ENCODE measurements at places on chromosomes 16 and 17.

GRCh38 chr16:56600398-56600999 lies 7.9 kb upstream of the MT2A start:
- DNase-seq = no peak

DNA sequence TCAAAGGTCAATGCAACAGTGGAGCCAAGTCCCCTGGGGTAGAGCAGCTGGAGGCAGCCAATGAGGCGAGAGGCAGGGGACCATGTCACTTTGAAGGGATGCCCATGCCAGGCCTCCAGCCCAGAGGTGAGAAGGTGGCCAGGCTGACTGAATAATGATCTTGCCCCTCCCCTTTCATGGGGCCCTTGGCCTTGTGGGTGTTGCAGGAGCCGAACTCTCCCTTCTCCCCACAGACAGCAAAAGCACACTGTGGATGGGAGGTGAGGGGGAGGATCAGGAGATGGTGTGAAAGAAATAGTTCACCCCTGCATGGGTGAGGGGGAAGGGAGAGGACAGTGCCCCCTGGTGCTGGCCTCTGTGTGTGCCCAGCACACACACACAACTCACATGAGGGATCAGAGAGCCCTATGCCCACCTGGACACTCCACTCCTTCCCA lies 15.8 kb upstream of the TBX21 start:
- DNase-seq = no peak

DNA sequence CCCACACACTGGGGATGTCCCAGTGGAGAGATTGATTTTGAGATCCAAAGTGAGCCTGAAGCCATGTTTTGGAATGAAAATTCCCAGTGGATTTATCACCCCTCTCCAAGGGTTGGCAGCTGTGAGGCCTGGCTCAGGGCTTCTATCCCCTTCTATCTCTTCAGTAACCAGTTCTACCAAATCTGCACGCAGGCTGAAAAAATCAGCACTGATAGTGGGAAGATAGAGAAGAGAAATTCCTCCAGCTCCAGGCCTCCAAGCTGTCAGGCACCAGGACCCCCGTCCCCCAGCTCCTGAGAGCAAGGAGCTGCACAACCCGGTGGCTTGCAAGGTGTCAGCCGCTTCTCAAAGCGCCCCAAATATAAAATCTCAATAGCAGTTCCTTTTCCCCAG lies 1.0 kb downstream of the FLOT2 start:
- DNase-seq = no peak

DNA sequence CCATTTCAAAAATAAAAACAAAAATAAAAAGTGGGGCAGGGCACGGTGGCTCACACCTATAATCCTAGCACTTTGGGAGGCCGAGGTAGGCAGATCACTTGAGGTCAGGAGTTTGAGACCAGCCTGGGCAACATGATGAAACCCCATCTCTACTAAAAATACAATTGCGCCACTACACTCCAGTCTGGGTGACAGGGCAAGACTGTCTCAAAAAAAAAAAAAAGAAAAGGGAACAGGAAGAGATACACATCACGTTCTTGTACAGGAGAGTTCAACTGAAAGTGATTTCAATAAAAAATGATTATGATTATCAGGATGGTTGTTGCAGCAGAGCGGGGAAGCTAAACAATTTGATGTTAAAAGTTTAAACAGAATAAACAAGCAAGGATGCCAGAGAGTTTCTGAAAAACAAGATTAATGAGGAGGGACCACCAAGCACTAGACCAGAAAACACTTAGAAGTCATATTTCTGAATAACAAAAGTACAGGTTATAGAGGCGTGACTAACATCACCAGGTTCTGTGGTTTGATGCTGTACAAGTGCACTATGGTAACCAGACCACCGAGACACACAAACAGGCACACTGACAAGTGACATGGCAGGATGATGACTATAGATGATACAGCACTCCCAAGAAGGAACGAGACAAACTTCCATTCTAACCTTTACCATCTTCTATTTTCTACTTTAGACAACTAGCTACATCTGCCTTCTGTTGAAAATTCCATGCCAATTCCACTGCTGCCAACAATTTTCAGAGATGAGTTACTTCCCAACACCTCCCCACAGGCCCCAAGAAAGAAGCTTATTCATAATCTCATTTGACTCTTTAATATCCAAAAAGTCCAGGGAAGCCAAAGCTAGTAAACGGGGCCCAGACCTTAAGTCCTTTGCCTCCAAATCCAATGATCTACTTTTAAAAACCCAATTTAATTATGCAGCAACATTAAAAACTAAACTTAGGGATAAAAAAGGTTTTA lies 11.8 kb downstream of the DNAJA2 start:
- DNase-seq = no peak

GRCh38 chr16:1244881-1245280 lies 4.4 kb downstream of the TPSAB1 start:
- no peak for DNase-seq

- DNase-seq = no peak
These were observed 8.9 kb upstream of the TMEM101 start for GRCh38 chr17:44023545-44024270.

DNA sequence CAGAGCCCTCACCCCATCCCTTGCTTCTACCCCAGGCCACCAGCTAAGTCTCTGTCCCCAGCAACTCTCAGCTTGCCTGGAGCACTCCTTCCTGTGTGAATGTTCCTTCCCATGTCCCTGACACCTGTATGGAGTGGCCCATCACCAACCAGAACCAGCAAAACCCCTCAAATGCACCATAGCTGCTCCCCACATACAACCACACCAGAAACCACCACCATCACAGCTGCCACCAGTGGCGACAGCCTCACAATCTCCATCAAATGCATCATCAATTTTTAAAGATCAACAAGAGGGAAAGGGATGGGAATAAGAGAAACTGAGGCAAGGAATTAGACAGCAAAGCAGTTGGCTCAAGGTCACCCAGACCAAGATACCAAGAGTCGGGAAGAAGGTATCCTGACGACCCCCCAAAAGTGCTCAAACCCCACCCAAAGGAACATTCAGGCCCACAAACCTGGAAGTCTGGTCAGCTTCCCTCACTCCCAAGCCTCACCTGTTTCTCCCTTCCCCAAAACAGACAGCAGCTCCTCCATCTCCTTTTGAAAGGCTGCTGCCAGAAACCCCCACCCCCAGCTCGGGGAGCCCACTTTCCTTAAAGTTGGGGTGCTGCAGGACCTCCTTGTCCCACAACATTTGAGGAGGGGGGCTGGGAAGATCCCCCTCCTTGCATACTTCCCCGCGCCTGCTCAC lies 1.8 kb downstream of the SRCIN1 start:
- no peak for DNase-seq

GRCh38 chr16:77085981-77086380 lies 105.0 kb upstream of the MON1B start:
- DNase-seq = no peak

DNA sequence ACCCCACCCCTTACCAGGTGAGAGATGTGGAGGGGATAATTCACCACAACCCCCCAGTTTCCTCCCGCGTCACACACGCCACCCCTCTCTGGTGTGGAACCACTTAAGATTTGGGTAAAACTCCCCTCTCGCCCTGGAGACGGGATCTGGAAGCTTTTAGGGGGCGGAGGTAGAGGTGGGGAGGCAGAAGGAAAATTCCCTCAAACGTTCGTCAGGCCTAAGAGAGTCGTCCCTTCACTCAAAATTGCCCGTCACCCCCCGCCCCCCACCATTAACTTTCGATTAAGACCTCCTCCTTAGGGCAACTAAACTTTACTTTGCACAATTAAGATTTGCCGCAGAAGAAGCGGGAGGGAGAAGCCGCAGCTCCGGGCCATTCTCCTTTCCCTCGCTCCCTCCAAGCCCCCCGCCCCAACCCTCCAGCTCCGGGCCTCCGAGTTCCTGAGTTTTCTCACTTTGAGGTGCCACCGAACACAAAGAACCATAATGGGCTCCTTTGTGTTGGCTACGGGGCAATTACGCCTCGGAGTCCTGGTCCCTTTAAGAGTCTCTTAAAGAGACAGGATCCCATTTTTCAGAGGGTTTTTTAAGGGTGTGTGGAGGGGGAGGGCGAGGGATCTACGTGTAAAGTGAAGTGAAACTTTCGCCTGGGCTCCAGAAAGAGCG lies 985 bp upstream of the FZD2 start:
- no peak for DNase-seq

DNA sequence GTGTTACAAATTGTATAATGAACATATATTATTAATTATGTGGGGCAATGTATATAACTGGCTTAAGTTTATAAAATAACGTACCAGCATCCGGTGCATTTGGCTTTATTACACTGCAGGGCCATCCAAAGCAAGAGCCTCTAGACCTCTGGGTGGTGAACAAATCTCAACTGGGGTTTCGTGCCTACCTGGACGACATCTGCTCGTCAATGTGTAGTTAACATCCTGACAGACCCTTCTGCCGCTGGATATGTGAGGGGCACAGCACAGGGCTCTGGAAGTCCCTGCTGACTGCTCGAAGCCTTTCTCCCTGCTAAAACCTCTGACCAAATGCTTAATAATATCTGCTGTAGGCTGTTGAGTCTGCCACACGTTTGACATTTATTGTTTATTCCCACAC lies 2.3 kb downstream of the TMEM186 start:
- DNase-seq = no peak

DNA sequence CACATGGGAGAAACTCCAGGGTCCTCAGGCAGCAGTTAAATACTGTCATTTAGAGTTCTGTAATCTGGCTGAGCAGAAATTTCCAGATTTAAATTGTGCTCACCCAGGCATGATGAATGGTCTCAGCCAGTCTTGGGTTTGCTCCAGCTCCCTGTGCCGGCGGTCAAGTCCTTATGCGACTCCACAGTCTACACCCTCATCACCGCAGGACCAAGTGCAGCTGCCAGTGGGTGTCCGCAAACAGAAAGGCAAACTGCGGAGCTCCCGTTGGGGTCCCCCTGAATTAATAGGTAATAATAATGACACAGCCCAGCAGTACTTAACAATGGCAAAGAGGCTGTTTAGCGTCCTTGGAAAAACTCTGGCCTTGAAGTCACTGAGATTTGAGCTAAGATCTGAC lies 3.9 kb upstream of the CACNG4 start:
- DNase-seq = no peak

Measured in stimulated activated CD8-positive, alpha-beta memory T cell treated with anti-CD3 and anti-CD28 coated beads, Interleukin-4, amount 100 ng/mL, for 1 hour (primary cell).